ENCODE measurements at places on chromosomes 5 and 9.

- no peak for DNase-seq
These were observed 379.9 kb upstream of the ACO1 start for GRCh38 chr9:32004431-32005076.

- DNase-seq: no peak
These were observed 140.2 kb upstream of the LPAR1 start for GRCh38 chr9:111178331-111179055.

DNA sequence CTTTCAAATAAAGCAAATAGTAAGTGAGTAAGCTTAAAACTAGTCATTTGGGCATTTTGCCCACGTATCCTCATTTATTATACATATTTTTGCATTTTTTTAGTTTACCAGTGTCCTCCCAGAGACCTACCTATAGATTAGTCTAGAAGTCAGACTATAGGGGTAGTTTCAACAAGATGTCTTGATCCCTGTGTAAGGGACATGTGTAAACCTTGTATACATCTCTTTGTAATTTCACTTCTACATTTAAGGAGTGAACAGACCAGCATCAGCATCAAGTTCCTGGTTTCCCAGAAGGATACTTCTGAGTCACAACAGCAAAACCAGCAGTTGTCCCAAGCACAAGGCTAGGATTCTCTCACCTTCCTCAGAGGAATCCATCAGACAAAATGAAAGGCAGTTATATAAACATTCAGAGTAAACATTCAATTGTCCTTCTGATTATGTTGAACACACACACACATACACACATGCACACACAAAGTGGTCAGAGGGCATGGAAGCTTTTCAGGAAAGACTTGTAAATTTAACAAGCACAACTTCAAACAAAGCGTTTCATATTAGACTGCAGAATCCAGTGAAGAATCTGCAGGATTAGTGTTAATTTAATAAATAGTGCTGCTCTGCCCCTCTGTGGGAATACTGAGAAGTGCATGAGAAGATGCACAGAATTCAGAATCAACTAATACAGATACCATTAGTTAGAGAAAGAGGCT lies 55.4 kb downstream of the HINT1 start:
- DNase-seq: no peak

DNA sequence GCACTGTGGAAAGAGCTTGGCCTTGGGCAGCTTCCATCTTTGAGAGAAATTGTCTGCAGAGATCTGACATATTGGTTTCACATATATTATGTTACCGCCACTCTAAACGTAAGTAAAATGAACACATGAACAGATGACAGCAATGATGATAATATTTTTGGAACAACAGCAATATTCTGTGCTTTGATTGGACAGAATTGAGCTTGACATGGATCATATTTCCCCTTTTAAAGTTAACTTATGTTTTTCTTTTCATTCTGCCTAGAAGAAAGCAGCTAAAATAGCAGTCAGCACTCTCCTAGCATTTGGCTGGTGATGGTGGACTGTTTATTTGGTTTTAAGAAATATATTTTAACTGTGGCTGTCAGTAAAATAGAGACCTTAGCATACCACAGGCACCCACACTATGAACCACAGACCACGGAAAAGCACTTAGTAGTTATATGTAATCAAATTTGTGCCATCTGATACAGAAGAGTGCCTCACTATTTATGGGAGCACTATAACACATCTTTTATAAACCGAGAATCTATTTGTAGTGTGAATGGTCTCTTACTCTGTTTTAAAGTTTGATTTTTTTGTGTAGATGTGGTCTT lies 1.8 kb upstream of the CFAP95 start:
- DNase-seq: no peak

GRCh38 chr5:9376363-9377117 lies 169.3 kb downstream of the SEMA5A start:
- no peak for DNase-seq

DNA sequence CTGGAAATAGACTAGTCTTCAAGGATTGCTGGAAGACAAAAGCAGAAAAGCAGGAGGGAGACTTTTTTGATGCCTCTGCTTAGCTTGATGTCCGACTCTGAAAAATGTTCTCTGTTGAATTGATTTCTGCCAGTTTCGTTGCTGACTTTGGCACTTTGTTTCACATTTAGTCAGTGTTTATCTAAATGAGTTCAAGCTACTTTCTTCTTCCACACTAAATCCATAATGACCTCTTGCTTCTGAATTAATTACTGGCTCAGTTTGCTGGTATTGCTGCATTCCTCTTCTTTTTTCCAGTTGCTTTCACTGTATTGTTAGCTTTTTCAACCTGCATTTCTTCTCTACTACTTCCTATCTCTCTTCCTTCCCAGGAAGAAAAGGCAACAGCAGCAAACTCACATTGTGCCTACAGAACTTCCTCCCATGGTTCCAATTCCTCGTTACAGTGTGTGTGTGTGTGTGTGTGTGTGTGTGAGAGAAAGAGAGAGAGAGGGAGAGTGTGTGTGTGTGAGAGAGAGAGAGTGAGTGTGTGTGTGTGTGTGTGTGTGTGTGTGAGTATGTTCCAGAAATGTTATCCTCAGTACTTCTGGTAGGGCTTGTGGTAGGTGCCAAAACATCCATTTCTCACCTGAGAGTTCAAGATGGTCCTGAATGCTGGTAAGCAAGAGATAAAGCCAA lies 234.8 kb downstream of the CSNK1G3 start:
- DNase-seq: no peak

GRCh38 chr5:151632941-151633340 lies 41.8 kb upstream of the FAT2 start:
- DNase-seq: no peak

GRCh38 chr5:98656796-98657195 lies 116.7 kb upstream of the RGMB start:
- no peak for DNase-seq

GRCh38 chr9:35798658-35799374 lies 7.4 kb downstream of the NPR2 start:
- no peak for DNase-seq

DNA sequence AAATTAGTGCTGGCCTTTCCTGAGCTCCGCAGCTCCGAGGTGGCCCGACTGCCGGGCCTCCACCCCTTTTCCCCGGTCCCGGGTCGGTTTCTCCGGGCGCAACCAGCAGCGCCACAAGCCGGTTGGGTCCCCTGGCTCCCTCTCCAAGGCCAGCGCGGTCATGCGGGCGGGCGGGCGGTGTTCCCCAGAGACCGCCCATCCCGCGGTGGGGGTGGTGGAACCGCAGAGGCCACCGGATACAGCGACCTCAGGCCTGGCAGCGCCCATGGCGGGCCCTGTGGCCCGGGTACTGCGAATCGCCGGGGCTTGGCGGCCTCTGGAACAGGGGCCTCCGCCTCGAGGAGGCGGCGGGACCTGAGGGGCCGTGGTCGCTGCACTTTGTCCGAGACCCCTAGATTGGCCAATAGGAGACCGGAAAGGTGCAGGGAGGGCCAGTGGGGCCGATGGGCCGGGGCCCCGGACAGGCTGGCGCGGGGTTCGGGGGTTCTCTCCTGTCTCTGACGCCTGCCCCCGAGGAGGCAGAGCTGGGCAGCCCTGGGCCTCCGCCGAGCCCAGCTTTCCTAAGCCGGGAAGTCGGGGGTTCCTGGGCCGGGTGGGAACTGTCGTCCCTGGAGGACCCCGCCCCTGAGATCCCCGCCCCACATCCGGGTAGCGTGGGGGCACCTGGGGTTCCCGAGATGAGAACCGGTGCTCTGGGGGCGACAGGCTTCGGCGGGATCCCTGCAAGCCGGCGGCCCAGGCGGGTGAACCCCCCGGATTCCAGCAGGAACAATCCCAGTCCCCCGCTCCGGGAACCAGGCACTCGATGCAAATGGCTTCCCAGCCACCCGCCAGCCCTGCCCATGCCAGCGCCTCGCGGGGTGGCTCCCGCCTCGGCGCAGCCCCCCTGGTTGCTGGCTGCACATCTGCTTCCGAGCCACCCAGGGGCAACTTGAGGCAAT lies 293.9 kb downstream of the ZSWIM6 start:
- peak; percentile 37 for DNase-seq

GRCh38 chr9:14358523-14358922 lies 44.6 kb upstream of the NFIB start:
- DNase-seq: no peak

GRCh38 chr9:78539904-78540303 lies 243.0 kb downstream of the PSAT1 start:
- DNase-seq: no peak

DNA sequence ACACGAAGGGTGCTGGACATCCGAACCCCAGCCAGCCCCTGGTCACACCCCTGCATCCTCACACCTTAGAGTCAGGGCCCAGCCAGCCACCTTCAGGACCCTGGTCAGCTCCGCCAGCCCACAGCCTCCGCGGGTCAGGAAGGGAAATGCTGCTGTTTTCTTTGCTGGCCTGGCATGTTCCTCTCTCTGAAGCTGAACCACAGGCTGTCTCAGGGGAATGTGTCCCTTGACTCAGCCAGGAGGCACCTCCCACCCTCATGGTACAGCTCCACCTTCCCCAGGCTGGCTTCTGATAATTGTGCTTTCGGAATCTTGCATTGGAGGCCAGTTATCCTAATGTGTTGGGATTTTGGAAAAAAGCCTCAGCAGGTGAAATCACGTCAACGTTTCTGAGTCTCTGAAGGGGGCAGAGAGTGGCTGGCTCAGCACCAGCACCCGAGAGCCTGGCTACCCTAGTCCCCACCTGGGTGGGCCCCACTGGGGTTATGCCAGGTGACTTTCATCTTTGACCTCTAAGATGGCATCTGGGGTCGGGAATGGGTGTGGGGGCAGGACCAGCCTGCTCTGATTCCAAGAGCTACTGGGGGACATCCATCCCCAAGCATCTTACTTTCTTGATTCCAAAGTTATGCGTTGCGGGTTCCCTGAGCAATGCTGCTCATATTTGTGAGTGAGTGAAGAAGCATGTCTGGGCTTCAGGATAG lies 9.8 kb upstream of the OLFM1 start:
- DNase-seq: no peak

DNA sequence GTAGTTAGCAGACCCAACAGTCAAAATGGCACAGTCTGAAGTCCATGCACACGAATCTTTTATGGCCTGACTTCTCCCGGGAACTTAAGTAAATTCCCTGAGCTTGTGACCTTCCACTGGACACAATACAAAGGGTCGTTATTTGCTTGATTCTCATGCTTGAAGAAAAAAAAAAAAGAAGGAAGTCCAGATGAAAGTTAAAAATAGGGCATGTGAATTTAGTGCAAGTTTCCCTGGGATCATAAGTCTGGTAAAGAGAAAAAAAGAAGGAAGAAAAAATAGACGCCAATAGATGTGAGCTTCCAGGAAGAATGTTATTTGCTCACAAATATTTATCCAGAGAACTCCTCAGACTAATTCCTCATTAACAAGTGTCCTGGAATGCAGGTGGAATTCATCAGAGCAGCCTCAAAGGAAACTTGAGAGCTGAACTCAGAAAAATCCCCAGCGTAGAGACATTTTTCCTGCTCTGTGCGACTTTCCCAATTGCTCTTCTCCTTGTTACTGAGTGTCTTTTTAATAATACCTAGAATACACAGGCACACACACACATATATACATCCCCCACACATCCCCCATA lies 616.3 kb downstream of the EBF1 start:
- no peak for DNase-seq

- DNase-seq: no peak
These were observed 249.4 kb upstream of the IRX1 start for GRCh38 chr5:3346111-3346820.

DNA sequence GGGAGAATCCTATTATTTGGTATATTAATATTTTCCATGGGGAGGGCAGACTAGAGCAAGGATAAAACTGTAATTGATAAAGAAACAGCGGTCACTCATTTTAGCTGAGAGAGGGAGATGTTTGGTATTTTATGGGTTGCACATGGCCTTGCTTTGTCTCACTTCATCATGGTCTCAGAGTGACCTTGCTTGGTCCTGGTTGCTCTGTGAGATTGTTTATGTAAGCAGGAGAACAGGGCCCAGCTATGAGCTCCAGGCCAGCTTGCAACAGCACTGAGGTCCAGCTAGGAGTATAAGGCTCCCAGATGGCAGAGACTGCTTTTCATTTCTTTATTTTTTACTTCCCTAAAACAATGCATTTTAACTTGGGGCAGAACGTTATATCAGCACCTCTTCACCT lies 50.7 kb downstream of the ZNF622 start:
- DNase-seq: no peak

DNA sequence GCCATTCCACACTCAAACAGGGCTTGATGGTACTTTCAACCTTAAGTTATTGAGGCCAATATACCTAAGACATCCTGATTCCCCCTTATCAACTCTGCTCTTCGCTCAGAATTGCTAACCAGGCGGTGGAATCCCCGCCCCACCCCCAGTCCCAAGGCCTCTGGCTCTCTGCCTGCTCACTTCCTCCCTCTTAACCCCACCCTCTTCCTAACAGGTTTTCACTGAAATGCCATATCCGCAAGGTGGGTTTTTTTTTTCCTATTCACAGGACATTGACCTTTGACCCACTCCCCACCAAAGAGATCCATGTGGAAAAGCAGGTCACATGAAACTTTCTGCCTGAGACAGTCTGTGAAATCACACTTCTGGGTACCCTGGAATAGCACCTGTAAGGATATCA lies 66.6 kb upstream of the IFNK start:
- DNase-seq: no peak

DNA sequence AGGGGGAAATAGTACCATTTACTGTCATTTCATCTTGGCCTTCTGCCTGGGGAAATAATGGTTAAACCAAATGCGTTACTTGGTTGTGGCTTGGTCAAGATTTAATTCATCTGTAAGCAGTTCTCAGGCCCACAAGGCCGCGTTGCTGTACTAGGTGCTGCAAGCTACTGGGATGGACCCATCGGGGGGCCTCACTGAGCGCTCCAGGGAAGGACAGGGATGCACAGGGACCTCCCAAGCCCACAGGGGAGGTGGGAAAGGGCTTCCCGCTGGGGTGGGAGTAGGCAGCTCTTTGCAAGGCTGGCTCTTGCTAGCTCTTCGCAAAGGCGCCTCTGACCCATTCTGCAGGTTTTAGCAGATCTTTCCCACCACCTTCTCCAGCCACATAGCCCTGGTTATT lies 8.0 kb downstream of the GFPT2 start:
- no peak for DNase-seq

DNA sequence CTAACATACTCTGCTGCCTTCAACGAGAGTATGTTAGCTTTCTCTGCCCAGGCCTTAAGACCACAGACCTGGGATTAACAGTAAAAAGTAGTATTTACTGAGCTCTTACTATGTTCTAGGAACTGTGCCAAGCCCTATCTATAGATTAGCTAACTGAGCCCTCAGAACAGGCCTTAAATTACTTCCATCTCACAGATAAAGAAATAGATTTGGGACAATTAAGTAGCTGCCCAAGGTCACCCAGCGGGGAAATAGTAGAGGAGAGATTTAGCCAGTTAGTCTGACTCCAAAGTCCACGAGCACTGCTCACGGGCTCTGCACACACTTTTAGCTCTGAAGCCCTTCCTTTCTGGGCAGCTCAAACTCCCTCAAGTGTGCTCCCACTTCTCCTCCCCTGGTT lies 64.5 kb upstream of the EQTN start:
- DNase-seq: no peak
